ENCODE measurements at places on chromosomes 13 and 19.
A peak's percentile ranks its signal among the peaks of the same experiment; 100 is the strongest.

- DNase-seq, result peak; percentile 18
Measured at GRCh38 chr19:33063753-33064457, 783 bp downstream of the RHPN2 start.

DNA sequence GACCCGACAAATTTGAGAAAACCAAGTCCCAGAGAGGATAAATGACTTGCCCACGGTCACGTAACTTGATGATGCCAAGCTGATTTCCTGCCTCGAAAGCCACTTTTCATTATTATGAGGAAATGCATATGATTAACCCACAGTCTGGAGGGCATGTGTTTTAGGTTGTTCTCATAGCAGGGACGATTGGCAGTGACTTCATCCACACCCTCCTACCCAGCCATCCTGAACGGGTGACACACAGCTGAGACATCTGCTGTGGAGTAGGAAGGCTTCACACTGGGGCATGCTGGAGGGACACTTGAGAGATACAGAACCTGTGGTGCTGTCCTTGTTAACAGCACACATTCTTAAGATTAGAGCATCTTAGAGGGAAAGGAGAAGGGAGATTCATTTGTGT is 65.4 kb upstream of the WDFY2 start:
- peak; percentile 76 for DNase-seq

- DNase-seq, result no peak
Measured at GRCh38 chr13:34419755-34420154, 522.3 kb upstream of the NBEA start.

GRCh38 chr19:41427647-41428480 is 690 bp upstream of the B3GNT8 start:
- DNase-seq, result no peak

DNA sequence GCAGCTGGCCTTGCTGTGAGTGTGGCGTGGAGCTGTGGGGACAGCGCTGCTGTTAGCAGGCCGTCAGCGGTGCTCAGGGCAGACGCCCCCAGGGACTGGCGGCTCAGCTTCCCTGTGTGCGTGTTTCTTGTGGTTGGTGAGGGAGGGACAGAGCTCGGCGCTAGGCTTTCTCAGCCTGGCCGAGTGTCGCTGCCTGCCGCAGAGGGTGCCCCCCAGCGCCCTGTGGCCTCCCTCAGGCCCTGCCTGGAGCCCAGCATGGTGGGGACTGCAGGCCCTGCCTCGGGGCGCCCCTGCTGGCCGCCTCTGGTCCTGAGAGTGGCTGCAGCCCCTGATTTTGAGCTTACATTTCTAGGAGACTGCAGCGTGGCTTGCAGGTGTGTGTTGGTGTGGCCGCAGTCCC is 35.5 kb downstream of the DOT1L start:
- no peak for DNase-seq

DNA sequence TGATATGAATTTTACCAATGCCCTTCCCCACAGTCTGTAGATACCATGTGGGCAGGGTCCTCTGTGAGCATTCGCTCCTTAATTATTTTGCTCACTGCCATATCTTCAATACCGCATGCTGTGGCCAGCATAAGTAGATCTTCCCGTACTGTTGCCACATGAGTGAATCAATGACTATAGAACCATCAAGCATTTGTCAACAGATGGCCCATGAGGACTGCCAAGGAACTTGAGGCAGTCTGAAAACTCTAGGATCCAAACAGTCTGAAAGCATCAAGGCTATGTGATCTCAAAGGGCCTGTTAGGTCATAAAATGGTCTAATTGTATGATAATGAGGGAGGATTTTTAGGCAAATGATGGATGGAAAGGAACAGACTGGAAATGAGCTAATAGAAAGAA is 27.4 kb upstream of the GPR12 start:
- no peak for DNase-seq

All from fibroblast of skin of back (primary cell).